Umbilical cord (tissue), 2 donors: ENCODE measurements at places on chromosomes 11 and 22. TPM values are rescaled to one million over a fixed set of nuclear protein-coding genes. Genes with fewer than 3 reads are reported as not detected.

- peak; percentile 50 for DNase-seq
These were observed 54.0 kb upstream of the CCDC188 start for GRCh38 chr22:20204806-20205205.

DNA sequence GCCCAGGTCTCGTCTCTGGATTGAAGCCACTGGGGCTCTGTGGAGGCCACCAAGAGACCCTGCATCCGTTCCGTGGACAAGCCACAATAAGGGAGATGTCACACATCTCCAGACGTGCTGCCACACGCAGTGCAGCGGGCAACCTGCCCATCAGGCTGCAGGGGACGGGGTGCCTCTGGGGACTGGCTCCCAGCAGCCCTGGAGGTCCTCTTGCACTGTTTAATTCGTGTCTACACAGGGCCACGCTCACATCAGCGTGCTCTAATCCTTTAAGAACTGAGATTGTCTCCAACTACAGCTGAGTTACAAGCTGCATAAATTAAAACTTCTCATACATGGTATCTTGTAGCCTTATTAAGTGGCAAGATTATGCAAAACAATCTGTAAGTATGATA is 1232.2 kb downstream of the BRD1 start:
- DNase-seq = no peak

DNA sequence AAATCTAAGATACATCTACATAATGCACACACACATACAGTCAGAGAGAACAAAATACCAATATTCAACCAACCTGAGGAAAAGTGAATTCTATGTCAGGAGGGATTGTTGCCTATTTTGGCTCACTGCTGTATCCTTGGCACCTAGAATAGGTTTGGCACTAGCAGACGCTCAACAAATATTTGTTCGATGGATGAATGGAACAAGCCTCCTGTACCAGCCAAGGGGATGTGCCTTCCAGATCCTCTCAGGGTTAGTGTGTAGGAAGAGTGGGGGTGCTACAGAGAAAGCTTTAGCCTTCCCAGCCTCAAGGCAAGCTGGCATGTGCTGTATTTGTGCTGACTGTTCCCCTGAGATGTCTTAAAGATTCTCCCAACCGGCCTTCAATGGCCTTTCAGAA is 23.3 kb upstream of the POU2AF1 start:
- DNase-seq = no peak

- DNase-seq = no peak
These were observed 48.2 kb upstream of the SMCO4 start for GRCh38 chr11:93591247-93591898.

TBC1D22A gene
- total RNA-seq = 9.4 TPM

- no peak for DNase-seq
These were observed 2.1 kb upstream of the BATF2 start for GRCh38 chr11:64998690-64999431.

- DNase-seq = peak; percentile 81
These were observed 10.0 kb downstream of the OR51L1 start for GRCh38 chr11:5004424-5005274.

CYP2D6 gene
- 1.2 TPM for total RNA-seq

CHST1 gene
- total RNA-seq = 3.1 TPM

MPZL2 gene
- 41.9 TPM for total RNA-seq

- DNase-seq = peak; percentile 25
These were observed 592 bp downstream of the EEF1G start for GRCh38 chr11:62573006-62573591.

FGF19 gene
- total RNA-seq = 1.4 TPM

OR5AN1 gene
- 7.7 TPM for total RNA-seq

RFPL3 gene
- 0.48 TPM for total RNA-seq

RNF121 gene
- total RNA-seq = 30.1 TPM

OR2D2 gene
- total RNA-seq = 5.5 TPM
